ENCODE measurements at places on chromosomes 5 and 9.
A peak's percentile ranks its signal among the peaks of the same experiment; 100 is the strongest.

DNA sequence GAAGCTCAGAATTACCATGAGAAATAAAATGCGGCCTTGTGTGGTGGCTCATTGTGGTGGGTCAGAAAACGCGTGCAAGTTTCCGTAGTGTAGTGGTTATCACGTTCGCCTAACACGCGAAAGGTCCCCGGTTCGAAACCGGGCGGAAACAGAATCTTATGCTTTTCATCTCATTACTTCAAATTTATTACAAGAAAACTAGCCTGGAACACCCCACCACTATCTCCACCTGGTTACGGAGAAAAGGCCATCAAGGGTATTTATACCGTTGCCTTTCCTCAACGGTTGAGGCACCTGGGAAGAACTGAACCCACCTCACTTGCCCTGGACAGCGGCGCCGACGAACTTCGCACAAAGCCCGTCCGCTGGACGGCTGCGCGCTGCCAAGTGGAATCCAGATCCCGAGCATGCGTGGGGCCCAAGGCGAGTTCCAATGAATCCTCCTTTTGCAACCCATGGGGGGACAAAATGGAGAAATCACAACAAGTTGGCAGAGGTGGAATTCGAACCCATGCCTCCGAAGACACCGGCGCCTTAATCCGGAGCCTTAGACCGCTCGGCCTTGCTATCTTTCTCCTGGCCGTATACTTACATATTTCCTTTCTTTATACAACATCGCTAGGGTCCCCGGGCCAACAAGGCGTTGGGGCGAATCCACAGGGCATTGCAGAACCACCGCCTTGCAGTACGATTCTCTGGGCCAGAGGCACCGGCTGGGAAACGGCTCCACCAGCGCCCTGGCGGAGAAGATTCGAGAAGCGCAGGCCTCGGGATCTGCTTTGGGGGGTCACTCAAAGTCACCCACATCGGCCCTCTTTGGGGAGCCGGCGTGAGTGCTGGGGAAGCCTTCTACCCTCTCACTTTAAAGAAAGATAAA is 16.9 kb downstream of the OR2V2 start:
- DNase-seq = no peak
- no peak overlapping the region for H3K27ac ChIP-seq
- no peak overlapping the region for H3K4me3 ChIP-seq
- H3K4me1 ChIP-seq = peaks cover 5% of the 10 kb centered on the region
- H3K36me3 ChIP-seq = no peaks in the 10 kb centered on the region

DNA sequence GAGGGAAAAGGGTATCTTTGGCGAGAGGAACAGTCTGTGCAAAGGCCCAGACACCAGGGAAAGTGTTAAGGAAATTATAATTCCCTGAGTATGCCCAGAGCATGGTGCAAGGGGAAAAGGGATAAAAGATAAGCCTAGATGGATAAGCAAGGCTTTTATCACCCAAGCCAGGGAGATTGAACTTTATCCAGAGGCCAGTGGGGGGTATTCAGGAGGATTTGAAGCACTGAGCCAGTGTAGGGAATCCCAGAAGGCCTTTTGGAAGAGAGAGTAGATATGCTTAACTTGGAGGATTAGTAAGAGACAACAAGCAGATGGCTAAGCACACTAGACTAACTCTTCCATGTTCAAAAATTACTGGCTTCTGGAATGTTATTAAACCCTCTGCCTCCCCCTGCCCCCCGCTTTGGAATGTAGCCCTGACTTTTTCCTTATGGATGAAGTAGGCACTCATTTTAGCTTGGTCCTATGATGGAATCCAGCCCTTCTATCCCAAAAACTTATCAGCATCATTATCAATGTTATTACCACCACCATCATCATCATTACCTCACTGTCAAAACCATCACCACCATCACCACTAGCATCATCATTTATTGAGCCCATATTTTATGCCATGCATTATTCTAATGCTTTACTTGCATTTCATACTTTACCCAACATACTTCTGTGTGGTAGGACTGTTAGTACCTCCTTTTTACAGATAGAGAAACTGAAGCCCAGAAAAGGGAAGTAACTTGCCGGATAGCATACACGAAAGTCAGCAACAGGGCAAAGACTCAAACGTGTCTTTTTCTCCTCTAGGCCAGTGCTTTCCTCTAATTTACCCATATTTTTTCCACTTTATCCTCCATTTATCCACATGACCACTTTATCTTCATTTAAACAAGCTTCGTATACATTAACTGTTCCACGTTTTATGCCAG is 237.0 kb downstream of the PAPPA start:
- no peaks in the 10 kb centered on the region for H3K27me3 ChIP-seq
- no peak for DNase-seq
- no peak overlapping the region for H3K4me3 ChIP-seq
- H3K27ac ChIP-seq = peak overlapping the region; percentile 84
- peaks cover 13% of the 10 kb centered on the region for H3K36me3 ChIP-seq

DNA sequence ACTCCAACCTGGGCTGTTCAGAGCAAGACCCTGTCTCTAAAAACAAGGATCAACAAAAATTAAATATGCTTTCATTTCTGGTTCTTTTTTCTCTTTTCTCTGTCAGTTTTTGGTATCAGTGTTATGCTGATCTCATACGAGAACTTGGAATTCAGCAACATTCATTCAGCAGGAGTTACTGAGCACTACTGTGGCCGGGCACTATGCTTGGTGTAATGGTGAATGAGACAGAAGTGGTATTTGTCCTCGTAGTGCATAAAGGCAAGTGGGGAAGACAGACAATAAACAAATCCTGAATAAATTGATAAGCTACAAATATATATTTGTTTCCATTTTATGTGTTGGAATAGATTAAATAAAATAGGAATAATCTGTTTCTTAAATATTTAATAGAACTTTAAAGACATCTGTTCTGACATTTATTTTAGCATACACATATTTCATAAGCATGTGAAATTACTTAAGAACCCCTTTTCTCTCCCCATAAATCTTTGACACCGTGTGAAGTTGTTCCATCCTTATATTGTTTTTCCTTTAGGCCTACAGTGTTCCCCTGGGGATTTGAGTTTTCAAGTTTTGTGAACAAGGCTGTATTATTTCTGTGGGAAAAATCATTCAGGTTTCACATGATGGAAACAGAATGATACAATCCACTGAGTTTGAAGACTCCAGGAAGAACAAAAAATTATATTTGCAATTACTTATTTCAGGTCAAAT is 24.6 kb downstream of the UBAP1 start:
- H3K4me1 ChIP-seq = no peaks in the 10 kb centered on the region
- no peaks in the 10 kb centered on the region for H3K27me3 ChIP-seq

DNA sequence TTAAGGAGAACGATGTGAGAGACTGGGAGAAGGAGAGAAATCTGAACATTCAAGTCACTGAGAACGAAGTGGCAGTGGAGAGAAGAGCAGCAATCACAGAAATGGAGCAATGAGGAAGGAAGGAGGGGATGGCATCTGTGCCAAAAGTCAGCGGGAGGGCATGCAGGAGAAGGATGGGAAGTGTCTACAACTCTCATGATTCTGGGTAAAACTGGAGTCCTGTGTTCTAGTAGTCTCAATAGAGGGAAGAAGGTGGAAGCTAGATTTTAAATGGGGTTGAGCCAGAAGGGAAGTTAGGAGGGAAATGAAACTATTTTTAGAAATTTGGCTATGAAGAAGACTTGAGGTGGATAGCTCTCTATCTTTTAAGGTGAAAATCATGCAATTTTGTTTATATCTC is 39.1 kb upstream of the SPATA31C2 start:
- H3K27ac ChIP-seq = no peak overlapping the region
- DNase-seq = no peak
- no peak overlapping the region for H3K4me3 ChIP-seq
- H3K4me1 ChIP-seq = peaks cover 3% of the 10 kb centered on the region

DNA sequence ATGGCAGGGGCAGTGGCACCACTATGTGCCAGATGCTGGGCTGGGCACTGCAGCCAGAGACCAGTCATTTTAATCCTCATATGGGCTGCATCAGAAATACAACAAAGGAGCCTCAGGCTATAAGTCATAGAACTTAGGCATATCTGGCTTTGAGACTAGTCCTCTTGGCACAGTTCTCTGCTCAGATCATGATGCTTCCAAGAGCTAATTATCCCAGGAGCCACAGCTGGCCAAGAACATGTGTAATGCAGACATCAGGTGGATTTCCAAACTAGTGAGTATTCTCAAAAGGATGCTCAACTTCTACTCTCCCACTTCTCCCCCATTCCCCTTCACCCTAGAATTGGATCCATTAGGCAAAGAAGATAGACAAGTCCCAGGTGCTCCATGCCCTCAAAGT is 562.2 kb upstream of the TRPC7 start:
- no peaks in the 10 kb centered on the region for H3K4me1 ChIP-seq
- H3K4me3 ChIP-seq = no peak overlapping the region
- DNase-seq = no peak
- no peaks in the 10 kb centered on the region for H3K36me3 ChIP-seq
- no peaks in the 10 kb centered on the region for H3K27me3 ChIP-seq
- no peak overlapping the region for H3K27ac ChIP-seq

DNA sequence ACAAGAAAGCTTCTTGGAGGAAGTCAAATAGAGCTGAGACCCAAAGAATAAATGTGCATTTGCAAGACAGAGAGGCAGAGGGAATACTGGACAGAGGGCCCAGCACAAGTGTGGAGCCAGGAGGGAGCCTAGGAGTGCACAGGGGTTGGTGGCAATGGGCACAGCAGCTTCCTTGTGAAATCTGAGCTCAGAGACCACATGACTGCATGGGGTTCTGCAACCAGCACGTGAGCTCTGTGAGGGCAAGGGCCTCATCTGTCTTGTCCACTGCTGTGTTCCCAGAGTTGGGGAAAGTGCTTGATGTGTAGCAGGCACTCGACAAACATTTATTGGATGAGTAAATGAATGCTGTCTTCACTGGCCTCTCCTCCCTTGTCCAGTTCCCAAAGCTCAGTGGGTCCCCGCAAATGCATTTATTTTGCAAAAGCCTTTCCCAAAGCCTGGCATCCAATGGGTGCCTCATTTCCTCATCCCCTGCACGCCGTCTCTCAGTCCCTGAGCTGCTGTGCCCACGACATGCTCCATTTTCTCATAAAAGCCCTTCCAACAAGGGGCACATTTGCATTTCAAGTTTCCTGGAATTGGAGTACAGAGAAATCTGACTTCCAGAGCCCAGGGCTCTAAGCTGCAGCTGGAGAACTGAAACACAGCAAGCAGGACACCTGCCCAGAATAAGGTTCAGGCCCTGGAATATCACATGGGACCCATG is 58.5 kb downstream of the KCNIP1 start:
- no peak overlapping the region for H3K4me3 ChIP-seq
- H3K36me3 ChIP-seq = no peaks in the 10 kb centered on the region
- no peaks in the 10 kb centered on the region for H3K4me1 ChIP-seq
- no peaks in the 10 kb centered on the region for H3K27me3 ChIP-seq
- no peak overlapping the region for H3K27ac ChIP-seq

DNA sequence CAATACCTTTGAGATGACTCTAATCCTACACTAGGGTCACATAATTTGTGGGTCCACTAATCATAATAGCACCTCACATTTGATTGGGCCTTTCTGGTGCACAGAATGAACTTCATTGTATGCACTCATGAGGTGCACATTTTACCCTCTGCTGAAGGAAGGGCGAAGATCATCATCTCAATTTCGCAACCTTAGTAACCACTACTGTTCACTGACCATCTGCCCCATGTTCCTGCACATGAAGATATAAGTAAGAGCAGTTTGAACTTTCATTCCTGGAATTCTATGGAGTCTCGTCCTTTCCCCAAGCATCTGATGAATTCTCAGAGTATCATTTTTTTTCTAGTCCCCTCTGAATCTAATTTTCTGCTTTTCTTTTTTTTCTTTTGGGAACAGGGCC is 21.2 kb downstream of the GAS1 start:
- peaks cover 12% of the 10 kb centered on the region for H3K4me1 ChIP-seq
- no peak overlapping the region for H3K4me3 ChIP-seq
- H3K36me3 ChIP-seq = no peaks in the 10 kb centered on the region
- no peaks in the 10 kb centered on the region for H3K27me3 ChIP-seq
- DNase-seq = no peak
